Panc1 (cell line): ENCODE measurements at places on chromosomes 4 and X. TPM values are rescaled to one million over a fixed set of nuclear protein-coding genes. Genes with fewer than 3 reads are reported as not detected.
A peak's percentile ranks its signal among the peaks of the same experiment; 100 is the strongest.

DNA sequence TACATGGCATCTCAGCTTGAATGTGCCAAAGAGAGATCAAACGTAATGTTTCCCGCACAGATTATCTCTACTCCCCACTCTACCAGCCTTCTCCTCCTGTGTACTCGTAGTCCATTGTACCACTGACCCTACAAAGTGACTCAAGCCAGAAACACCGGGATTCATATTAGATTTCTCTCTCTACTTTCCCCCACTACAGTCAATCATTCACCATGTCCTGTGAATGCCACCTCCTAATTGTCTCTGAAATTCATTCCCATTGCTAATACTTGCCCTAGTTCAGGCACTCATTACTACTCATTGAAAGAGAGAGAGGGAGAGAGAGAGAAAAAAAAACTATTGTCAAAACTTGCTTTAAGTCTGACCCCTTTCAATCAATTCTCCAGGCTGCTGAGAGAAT, 78.2 kb upstream of the LHFPL1 start:
- DNase-seq, result no peak
- no peak overlapping the region for H3K4me3 ChIP-seq
- H3K36me3 ChIP-seq, result no peaks in the 10 kb centered on the region
- no peak overlapping the region for H3K27ac ChIP-seq

DNA sequence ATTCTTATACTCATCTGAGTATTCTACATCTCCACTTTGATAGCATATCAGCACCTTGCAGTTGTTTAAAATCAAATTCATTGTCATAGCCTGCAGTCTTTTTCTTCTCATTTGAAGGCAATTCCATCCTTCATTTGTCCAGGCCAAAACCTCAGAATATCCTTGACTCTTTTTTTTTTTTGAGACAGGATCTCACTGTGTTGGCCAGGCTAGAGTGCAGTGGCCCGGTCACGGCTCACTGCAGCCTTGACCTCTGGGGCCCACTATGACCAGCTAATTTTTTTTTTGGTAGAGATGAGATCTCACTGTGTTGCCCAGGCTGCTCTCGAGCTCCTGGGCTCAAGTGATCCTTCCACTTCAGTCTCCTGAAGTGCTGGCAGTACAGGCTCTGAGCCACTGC, 2.6 kb downstream of the MRPL1 start:
- H3K36me3 ChIP-seq, result no peaks in the 10 kb centered on the region; the same call in 1 of the 2 replicates
- H3K27ac ChIP-seq, result no peak overlapping the region
- H3K4me1 ChIP-seq, result no peaks in the 10 kb centered on the region
- H3K27me3 ChIP-seq, result no peaks in the 10 kb centered on the region
- no peak for DNase-seq

DNA sequence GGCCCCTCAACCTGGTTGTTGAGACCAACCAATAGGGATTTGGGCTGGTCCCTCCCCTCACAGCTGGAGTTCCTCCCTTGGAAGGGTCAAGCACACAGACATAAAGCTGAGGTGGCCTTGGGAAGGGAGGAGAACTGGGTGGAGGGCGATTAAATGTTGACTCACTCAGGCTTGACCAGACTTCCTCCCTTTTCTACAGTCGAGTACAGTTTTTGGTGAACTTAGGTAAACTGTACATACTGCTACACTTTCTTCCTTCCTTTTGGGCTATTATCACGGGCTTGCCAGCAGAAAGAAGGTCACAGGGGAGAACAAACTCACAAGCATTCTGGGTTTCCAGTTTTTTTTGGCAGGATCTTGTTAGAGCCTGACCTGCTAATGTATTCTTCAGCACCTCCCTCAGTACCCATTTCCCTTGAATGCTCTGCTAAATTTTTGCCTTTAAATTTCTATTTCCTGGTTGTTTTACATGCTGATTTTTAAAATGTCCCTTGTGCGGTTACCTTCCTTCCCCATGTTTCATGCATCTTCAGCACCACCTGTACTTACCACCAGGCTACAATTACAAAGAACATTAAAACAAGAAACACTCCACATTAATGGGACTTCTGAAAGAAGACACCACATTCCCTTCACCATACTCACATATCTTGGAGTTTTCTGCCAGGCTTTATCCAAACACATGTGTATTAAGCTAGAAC, 135.2 kb upstream of the RASGEF1B start:
- H3K4me3 ChIP-seq, result no peak overlapping the region
- H3K27me3 ChIP-seq, result no peaks in the 10 kb centered on the region
- H3K4me1 ChIP-seq, result no peaks in the 10 kb centered on the region
- no peak for DNase-seq
- H3K27ac ChIP-seq, result no peak overlapping the region

MAGEA8 gene
- not detected for total RNA-seq

- H3K4me1 ChIP-seq, result peaks cover 30% of the 10 kb centered on the region
- H3K27ac ChIP-seq, result peak overlapping the region; percentile 84
- H3K4me3 ChIP-seq, result peak overlapping the region; percentile 63
- DNase-seq, result no peak
- no peaks in the 10 kb centered on the region for H3K27me3 ChIP-seq
- no peaks in the 10 kb centered on the region for H3K36me3 ChIP-seq
Measured at GRCh38 chrX:153818571-153819383, 11.6 kb downstream of the PDZD4 start.

- no peaks in the 10 kb centered on the region for H3K4me1 ChIP-seq
- H3K36me3 ChIP-seq, result no peaks in the 10 kb centered on the region
- no peaks in the 10 kb centered on the region for H3K27me3 ChIP-seq
Measured at GRCh38 chr4:67437974-67438713, 107.2 kb downstream of the CENPC start.

- H3K36me3 ChIP-seq, result no peaks in the 10 kb centered on the region
- no peak overlapping the region for H3K27ac ChIP-seq
- H3K27me3 ChIP-seq, result no peaks in the 10 kb centered on the region
- peak; percentile 2 for DNase-seq
Measured at GRCh38 chr4:96352051-96352517, 512.2 kb downstream of the PDHA2 start.

- no peak overlapping the region for H3K4me3 ChIP-seq
- H3K27me3 ChIP-seq, result no peaks in the 10 kb centered on the region
- no peak overlapping the region for H3K27ac ChIP-seq
- H3K4me1 ChIP-seq, result no peaks in the 10 kb centered on the region
- no peaks in the 10 kb centered on the region for H3K36me3 ChIP-seq
Measured at GRCh38 chr4:26985873-26986272, 125.2 kb downstream of the STIM2 start.

DNA sequence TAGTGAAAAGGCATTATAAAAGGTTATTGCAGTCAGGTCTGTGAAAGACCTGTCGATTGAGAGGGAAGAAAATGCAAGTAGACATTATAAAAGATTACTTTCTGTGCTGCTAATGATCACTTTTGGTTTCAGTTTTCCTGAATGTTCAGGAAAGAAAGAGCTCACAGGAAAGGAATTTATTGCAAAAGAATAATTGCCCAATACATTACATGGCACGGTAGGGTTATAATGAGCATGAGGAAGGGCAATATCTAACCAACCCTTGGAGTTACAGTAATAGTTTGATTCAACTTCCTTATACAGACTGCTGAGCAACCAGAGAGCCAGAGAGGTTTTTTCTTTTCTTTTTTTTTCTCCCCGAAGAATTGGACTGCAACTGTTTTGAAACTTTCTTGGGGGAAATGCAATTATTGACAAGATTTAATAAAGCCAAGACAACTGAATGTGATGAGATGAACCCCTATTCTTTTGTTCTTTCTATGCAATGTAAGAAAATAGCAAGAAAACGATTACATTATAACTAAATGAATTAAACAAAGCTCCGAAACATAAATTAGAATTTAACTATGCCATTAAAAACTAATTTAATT, 247.0 kb downstream of the C4orf33 start:
- no peaks in the 10 kb centered on the region for H3K4me1 ChIP-seq
- DNase-seq, result no peak
- no peaks in the 10 kb centered on the region for H3K36me3 ChIP-seq
- no peak overlapping the region for H3K27ac ChIP-seq
- H3K27me3 ChIP-seq, result no peaks in the 10 kb centered on the region

DNA sequence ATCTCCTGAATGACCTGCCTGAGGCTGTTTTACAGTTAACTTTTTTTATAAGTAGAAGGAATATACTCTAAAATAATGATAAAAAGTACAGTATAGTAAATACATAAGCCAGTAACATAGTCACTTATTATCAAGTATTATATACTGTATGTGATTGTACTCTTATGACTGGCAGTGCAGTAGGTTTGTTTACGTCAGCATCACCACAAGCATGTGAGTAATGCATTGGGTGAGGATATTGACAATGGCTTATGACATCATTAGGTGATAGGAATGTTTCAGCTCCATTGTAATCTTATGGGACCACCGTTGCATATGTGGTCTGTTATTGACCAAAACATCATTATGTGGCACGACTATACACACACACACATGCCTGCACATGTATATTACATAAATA, 20.5 kb downstream of the NUDT9 start:
- no peak overlapping the region for H3K27ac ChIP-seq
- no peaks in the 10 kb centered on the region for H3K4me1 ChIP-seq
- H3K27me3 ChIP-seq, result no peaks in the 10 kb centered on the region
- H3K4me3 ChIP-seq, result no peak overlapping the region
- no peak for DNase-seq

DNA sequence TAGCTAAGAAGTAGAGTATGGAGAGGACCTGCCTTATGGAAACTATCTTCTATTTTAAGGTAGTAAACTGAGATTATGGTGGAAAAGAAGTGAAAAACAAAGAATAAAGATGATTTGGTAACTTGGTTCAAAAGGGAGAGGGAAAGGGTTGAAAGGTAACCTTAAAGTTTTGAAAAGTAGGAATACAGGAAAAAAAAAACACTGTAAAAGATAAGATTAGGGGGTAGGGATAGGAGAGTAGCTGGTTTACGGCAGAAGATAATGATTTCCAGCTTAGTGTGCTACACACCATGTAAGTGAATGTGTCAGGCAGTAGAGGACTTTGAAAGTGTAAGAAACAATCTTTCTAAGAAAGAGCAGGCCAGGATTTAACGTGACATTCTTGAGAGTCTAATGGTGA, 35.3 kb downstream of the FAM13A start:
- H3K4me3 ChIP-seq, result no peak overlapping the region
- H3K27me3 ChIP-seq, result no peaks in the 10 kb centered on the region
- H3K4me1 ChIP-seq, result no peaks in the 10 kb centered on the region
- H3K36me3 ChIP-seq, result no peaks in the 10 kb centered on the region
- no peak overlapping the region for H3K27ac ChIP-seq

GIMD1 gene
- total RNA-seq, result not detected

DNA sequence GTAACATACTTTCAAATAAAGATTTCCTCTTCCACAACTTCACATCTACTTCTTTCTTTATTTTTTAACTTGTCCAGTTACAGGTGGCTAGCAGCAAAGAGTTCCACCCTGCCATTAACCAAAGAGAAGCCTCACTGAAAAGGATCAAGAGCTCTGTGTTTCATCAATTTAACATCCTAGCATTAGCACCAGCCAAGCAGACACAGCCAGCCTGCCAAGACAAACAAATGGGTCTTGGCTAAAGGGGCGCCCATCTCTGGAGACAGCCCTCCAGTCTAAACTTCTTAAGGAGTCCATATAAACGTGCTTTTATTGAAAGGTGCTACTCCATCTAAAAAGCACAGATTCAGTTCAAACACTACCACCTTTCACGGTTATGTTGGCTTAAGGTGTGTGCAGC, 105.3 kb downstream of the ADAMTS3 start:
- no peak overlapping the region for H3K4me3 ChIP-seq
- DNase-seq, result no peak
- no peaks in the 10 kb centered on the region for H3K4me1 ChIP-seq
- no peaks in the 10 kb centered on the region for H3K36me3 ChIP-seq

DNA sequence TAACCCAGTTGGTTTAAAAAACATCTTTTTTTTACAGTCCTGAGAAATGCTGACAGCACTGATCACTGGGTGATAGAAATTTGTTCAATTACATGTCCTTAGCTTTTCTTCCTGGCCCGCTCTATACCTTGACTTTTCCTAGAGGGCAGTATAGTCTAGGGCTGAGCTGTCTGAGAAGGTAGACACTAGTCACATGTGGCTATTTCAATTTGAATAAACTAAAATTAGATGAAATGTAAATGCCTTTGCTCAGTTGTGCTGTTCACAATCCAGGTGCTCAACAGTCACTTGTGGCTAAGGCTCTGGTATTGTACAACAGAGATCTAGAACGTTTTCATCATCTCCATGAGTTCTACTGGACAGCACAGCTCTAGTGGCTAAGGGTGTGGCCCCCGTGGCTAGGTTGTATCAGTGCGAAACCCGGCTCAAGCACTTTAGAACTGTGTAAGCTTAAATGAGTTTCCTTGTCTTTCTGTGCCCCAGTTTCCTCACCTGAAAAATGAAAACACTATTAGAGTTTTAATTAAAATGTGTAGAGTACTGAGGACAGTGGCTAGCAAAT, 111.6 kb upstream of the WDR17 start:
- H3K4me1 ChIP-seq, result no peaks in the 10 kb centered on the region
- no peaks in the 10 kb centered on the region for H3K27me3 ChIP-seq
- no peak overlapping the region for H3K4me3 ChIP-seq
- no peaks in the 10 kb centered on the region for H3K36me3 ChIP-seq
- no peak for DNase-seq
- no peak overlapping the region for H3K27ac ChIP-seq

GRCh38 chr4:94759767-94760211, 2.0 kb downstream of the BMPR1B start:
- no peak for DNase-seq
- no peaks in the 10 kb centered on the region for H3K36me3 ChIP-seq
- peaks cover 4% of the 10 kb centered on the region for H3K4me1 ChIP-seq
- peaks cover 28% of the 10 kb centered on the region for H3K27me3 ChIP-seq

CT45A1 gene
- total RNA-seq, result not detected

- peaks cover 2% of the 10 kb centered on the region for H3K27me3 ChIP-seq
- H3K27ac ChIP-seq, result no peak overlapping the region
- H3K36me3 ChIP-seq, result no peaks in the 10 kb centered on the region
- DNase-seq, result no peak
Measured at GRCh38 chr4:10180927-10181744, 64.5 kb upstream of the WDR1 start.

DNA sequence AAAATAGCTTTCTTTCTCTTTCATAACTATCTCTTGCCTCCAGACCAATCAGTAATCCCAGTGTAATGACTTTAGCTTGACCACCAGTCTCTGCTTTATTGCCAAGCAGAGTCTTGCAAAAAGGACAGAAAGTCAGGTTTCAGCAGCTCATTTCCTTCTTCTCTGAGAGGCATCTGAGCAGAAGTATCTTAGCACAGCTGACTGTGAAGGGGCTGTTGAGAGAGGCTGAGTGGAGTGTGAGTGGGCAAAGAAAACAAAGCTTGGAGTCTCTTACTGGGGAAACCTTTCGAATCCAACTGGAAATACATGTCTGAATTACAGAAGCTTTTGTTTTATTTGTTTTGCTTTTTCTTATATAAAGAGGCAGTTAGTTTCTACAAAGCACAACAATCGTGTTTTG, 170.3 kb upstream of the IGFBP7 start:
- H3K4me1 ChIP-seq, result no peaks in the 10 kb centered on the region
- no peaks in the 10 kb centered on the region for H3K36me3 ChIP-seq
- H3K27ac ChIP-seq, result no peak overlapping the region
- no peak for DNase-seq

TBC1D8B gene
- 8.9 TPM for total RNA-seq

STOX2 gene
- 10.6 TPM for total RNA-seq

GRCh38 chr4:13526658-13527057, 17.6 kb downstream of the NKX3-2 start:
- H3K4me1 ChIP-seq, result no peaks in the 10 kb centered on the region
- no peak for DNase-seq
- no peaks in the 10 kb centered on the region for H3K36me3 ChIP-seq
- H3K27ac ChIP-seq, result no peak overlapping the region
- no peaks in the 10 kb centered on the region for H3K27me3 ChIP-seq
- no peak overlapping the region for H3K4me3 ChIP-seq
